A549 (cell line): ENCODE measurements at places on chromosomes 1 and 21.

DNA sequence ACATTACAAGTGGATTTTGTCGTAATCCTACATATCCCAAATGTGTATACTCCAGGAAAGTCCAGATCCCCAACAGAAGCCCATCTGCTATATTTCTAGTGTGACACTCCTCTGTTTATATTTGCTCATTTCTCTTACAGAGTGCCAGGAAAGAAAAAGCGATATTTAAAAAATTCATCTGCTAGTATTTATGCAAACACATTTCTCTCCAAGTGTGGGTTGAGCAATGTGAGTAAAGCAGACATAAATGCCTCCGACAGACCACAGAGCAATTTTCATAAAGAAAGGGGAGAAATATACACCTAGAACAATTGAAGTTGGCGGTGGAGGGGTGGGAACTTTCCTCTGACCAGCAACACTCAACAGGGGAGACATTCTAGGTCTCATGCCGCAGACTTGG, 22.2 kb upstream of the RAP1A start:
- no peak for DNase-seq

- DNase-seq = no peak
Observed at GRCh38 chr1:79877086-79877485, 870.6 kb upstream of the ADGRL4 start.

DNA sequence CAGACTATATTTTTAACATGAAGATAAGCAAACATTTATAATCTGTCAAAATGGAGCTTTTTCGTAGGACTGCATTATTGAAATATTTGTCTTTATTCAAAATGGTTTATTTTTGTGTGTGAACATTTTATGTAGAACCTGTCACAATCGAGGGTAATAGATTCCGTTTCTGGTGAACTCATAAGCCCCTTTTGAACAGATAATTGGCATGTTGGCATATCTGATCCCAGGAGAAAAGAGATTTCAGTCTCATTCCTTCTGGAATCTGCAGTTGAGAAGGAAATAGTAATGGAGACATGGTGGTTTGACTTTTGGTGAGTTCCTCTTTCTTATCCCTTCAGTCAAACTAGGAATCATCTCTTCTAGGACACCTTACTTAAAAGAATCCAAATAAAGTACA, 427.9 kb upstream of the B3GALT2 start:
- no peak for DNase-seq

- DNase-seq = no peak
Observed at GRCh38 chr1:55929652-55930051, 649.7 kb downstream of the PLPP3 start.

DNA sequence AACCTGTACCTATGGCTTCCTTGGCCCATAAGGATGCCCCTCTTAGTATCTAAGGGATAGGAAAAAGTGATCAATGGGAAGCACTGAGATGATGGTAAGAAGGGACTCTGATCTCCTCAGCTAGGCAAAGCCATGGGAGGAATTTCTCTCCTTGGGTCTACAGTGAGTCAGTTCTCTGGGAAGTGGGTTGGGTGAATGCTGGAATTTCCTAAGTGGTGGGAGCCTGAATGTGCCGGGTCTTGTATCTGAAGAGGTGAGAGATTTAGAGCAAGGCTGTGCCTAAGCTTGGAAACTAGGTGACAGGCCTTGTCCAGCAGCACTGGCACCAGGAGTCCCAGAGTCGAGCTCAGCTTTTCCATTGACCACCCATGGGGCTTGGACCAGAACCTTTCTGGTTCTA, 96.3 kb upstream of the SLC2A1 start:
- no peak for DNase-seq

DNA sequence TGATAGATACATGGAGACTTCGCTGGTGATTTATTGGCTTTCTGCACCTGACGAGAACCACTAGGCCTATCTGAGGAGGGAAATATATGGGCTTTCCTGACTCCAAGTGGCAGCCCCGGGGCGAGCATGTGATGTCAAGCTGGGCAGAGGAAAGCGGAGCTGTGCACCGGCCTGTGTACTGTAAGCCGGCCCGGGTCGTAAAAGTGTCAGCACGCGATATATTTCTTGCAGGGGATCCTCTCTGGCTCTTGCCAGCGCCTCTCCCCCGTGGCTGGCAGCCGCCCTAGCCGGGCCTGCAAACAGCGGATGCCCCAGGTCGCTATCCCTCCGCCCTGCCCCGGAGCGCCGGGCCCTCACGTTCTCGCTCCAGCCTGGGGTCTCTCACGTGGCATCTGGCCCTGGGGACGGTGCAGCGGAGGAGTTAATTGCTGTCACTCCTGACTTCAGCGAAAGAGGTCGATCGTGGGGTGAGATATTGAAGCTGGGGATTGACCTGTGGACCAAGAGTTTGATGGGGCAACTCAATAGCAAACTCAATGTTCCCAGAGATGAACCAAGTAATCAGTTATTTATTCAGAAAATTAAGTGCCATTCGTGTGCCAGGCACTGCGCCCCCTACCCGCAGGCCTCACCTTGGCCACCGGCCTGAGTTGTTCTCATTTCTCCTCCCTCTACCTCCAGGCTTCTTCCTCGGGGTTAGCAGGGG, 41.0 kb upstream of the HAO2 start:
- DNase-seq = no peak

DNA sequence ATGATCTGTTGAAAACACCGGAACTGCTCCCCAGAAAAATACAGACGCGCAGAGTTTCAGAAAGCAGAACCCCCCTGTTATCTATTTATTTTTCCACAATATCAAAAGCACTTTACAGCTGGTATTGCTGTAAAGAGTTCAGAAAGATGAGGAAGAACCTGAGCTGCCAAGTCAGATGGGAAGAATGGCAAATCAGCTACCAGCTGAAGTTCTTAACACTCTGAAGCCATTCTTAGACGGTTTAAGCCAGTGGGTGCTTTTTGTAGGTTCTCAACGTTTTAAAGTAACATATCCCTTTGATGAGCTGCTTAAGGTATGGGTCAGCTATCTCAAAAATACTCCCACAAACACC, 714 bp upstream of the AKIRIN1 start:
- no peak for DNase-seq

DNA sequence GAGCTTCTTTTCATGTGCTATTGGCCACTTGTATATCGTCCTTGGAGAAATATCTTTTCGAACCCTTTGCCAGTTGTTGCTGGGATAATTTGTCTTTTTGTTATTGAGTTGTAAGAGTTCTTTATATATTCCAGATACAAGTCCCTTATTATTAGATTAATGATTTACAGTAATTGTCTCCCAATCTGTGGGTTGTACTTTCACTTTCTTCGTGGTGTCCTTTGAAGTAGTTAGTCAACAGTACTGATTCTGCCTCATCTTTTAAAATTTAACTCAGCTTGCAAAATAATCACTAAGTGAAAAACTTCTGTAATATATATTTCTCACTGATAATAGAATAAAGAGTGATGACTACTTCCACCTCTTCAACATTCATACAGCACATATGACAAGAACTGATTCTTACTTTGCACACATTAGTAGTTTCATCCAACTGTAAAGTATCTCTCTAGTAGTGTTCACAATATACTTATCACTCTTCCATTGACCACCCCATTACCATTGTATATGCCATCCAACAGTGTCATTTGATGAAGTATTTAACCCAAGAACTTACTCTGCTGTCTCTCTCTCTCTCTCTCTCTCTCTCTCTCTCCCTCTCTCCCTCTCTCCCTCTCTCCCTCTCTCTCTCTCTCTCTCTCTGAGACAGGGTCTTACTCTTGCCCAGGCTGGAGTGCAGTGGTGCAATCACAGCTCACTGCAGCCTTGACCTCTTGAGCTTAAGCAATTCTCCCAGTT, 104.2 kb upstream of the DMRTA2 start:
- DNase-seq = no peak

- no peak for DNase-seq
Observed at GRCh38 chr1:97895278-97895677, 25.6 kb downstream of the DPYD start.

DNA sequence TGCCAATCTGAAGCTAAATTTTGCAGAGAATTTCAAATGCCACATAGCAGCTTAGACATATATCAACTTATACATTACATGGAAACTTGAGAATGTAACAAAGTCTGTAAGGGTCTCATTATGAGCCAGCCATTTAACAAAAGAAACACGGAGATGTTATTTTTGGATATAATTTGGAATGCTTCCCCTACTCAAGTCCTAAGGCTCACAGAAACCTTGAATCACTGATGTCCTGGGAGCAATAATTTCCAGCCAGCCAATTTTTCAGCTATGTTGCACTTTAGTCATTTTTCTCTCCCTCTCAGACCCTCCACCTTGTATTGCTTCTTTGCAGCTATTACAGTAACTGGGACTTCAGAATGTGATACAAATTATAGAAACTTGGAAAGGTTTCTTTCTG, 56.9 kb downstream of the EIF2B3 start:
- DNase-seq = no peak

DNA sequence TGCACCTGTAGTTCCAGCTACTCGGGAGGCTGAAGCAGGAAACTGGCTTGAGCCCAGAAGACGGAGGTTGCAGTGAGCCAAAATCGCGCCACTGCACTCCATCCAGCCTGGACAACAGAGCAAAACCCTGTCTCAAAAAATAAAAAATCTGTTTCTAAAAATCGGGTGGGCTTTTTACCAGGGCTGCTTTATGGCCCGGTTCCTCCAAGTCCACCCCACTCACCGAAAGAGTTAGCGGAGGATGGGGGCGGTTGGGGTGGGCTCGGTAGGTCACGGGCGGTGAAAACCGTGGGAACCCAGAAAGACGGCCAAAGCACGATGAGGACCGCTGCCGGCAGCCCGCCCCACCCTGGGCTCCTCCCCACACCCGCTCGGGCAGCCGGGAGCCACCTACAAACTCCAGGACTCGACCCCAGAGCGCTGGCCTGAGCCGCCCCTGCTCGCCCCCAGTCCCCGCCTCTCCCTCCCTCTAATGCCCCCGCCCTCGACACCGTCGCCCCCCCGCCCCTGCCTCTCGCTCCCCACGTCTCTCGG, 846 bp upstream of the PER3 start:
- peak; percentile 68 for DNase-seq

GRCh38 chr1:217149791-217150190, 426.6 kb upstream of the ESRRG start:
- no peak for DNase-seq

DNA sequence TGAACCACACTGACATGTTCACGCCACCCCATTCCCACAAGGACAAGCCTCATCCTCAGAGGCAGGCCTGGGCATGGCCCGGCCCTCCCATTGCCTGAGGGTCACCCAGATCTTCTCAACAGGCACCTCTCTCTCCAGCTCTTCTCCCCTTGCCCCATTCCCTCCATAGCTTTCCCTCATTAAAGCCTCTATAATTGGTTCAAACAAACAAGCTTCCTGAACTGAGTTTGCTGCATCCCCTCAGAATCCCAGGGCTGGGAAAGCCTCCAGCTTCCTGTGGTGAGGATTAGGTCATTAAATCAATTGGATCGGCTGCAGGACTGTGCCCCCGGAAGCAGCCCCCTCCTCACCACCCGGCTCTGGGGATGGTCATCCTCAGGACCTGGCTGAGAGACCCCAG, 18.9 kb downstream of the CTNNBIP1 start:
- no peak for DNase-seq

DNA sequence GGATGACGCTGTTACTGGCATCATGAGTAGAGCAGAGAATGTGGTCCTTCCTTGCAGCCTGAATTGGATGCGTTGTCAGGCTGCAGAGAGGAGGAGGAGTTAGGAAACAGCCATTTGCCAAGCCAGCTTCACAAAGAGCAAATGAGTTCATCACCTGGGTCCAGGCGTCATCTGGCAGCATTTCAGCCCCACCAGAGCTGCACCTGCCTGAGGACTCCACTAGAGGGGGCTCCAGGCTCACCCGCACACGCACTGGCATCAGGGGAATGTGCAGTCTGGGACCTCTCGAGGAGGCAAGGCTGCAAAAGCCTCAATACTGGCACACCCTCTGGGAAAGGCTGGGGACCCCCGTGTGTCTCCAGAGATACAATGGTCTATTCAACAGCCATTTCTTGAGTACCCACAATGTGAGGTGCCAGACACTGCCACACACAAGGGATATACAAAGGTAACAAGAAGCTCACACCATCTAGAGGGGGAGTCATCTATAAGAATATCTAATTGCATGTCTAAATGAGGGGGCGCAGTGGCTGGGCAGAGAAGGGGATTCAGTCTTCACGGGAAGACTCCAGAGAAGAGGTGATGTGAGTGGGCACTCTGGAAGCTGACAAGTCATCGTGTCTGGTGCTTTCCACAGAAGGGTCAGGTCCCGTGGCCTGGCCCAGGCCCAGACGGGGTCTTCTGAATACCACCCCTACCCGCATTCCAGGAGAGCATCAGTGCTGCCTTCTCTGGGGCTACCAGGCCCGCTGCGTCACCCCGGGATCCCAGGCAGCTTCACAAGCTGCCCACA, 53.5 kb upstream of the CNTN2 start:
- peak; percentile 63 for DNase-seq

GRCh38 chr1:244760471-244760870, 75.0 kb upstream of the COX20 start:
- DNase-seq = no peak

GRCh38 chr1:46446646-46447498, 42.8 kb upstream of the DMBX1 start:
- DNase-seq = peak; percentile 56

GRCh38 chr1:23609971-23610370, 50.7 kb upstream of the ID3 start:
- no peak for DNase-seq

GRCh38 chr21:30579346-30579745, 10.9 kb downstream of the KRTAP22-2 start:
- DNase-seq = no peak

DNA sequence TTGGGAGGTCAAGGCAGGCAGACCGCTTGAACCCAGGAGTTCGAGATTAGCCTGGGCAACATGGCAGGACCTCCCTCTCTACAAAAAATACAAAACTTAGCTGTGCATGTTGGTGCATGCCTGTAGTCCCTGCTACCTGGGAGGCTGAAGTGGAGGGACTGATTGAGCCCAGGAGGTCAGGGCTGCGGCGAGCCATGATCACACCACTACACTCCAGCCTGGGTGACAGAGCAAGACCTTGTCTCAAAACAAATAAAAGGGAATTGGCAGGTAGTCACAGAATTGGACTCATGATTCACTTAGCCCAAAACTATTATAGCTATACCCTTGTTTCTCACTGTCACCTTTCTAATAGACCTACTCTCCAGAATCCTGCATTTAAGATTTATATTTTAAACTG, 5.5 kb downstream of the TADA1 start:
- DNase-seq = no peak

DNA sequence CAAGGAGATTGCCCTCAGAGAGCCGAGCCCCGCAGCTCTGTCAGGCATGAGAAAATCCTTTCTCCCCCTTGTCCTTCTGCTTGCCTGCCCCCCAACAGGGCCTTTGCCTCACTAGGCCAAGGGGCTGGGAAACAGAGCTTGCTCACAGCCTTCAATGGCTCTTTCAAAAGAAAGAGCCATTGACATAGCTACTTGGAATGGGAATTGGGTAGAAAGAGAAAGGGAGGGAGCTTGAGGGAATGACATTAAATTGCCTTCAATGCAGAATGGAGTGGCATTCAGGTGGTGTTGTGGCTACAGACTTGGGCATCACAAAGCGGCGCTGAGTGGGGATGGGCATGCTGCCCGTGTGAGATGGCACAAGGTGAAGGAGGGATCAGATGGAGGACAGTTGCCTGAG, 13.2 kb downstream of the SYT11 start:
- DNase-seq = no peak
